ENCODE measurements at places on chromosomes 5 and 9.

DNA sequence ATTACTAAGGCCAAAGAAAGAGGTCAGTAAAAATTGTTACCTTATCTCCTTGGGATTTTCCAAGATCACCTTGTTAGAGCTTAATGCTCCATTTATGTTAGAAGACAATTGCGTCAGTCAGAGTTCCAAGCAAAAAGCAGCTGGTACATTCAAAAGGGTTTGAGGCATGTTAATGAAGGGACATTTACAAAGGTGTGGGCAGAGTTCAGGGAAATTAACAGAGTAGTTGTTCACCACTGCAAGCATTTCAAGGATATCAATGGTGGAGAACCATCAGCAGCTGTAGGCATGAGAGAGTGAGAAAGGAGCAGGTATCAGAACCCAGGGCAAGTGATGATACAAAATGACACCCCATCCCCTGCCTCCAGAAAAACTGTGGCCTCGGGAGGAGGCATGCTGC is 17.0 kb upstream of the SMARCA2 start:
- no peak for DNase-seq

GRCh38 chr9:10032166-10032565 is 580.6 kb downstream of the PTPRD start:
- DNase-seq: no peak

GRCh38 chr5:2929779-2930178 is 178.3 kb upstream of the IRX2 start:
- no peak for DNase-seq

GRCh38 chr9:97524424-97524823 is 23.0 kb downstream of the TMOD1 start:
- DNase-seq: no peak

DNA sequence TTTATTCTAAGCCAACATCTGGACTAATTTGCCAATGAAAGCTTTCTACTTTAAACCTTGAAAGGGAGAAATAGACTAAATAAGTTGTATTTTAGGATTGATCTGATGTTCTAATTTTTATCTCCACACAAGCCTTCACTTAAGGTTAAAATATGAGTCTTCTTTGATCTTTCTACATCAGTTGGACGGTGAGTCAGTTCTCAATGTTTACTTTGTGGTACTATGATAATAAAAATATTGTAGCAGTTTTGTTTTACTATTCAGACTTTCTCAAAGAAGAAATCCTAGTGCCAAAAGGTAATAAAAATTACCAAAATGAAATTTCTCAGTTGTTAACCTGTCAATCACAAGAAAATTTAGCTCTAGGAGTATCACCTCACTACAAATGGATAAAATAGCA is 203.5 kb upstream of the RGMB start:
- no peak for DNase-seq

GRCh38 chr9:128498911-128499310 is 5.6 kb upstream of the GLE1 start:
- no peak for DNase-seq

GRCh38 chr9:7813030-7813429 is 13.5 kb upstream of the DMAC1 start:
- no peak for DNase-seq
